ENCODE measurements at places on chromosomes 11 and 22.

- no peak for DNase-seq
Measured at GRCh38 chr11:117862019-117862725, 14.3 kb downstream of the FXYD6 start.

- DNase-seq, result no peak
Measured at GRCh38 chr22:44548981-44549380, 50.9 kb upstream of the RTL6 start.

DNA sequence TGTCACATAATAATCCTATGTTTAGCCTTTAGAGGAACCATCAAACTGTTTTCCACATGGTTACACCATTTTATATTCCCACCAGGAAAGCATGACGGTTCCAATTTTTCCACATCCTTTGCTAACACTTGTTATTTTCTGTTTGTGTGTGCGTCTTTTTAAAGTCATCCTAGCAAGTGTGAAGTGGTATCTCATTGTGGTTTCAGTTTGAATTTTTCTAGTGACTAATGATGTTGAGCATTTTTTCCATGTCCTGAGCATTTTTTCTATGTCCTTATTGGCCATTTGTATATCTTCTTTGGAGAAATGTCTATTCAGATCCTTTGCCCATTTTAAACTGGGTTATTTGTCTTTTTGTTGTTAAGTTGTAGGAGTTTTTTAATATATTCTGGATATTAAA, 53.7 kb upstream of the DEPDC7 start:
- DNase-seq, result peak; percentile 18

- DNase-seq, result no peak
Measured at GRCh38 chr11:82191695-82192094, 542.0 kb downstream of the FAM181B start.

DNA sequence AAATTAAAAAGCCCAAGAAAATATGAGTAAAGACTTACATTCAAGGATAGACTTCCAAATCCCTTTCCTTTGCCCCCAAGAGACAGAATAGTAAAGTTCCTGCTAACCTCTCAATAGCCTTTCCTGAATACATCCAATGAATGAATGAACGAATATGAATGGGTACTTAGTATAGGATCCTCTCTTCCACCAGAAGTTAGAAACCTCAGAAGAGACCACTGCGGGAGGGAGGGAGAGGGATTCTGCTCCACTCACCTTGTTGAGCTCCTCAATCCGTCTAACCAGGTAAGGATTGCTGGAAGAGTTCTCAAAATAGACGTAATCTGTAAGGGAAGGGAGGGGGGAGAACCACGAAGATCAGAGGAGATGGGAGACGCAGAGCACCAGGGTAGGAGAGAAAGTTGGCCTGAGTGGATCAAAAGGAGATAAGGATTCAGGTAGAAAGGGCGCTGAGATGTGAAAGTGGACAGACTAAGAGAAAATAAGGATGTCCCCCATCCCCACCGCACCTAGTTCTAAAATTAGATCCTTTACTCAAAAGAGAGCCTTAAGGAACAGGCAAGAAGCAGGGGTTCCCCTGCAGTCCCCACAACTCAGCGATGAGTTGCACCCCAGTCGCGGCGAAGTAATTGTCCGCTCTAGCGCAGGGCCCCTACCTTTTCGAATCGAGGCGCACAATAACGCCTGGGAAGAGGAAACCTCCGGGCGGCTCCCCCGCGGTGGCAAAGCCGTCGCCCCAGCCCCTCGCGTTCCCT, 1.1 kb downstream of the MTA2 start:
- DNase-seq, result no peak

DNA sequence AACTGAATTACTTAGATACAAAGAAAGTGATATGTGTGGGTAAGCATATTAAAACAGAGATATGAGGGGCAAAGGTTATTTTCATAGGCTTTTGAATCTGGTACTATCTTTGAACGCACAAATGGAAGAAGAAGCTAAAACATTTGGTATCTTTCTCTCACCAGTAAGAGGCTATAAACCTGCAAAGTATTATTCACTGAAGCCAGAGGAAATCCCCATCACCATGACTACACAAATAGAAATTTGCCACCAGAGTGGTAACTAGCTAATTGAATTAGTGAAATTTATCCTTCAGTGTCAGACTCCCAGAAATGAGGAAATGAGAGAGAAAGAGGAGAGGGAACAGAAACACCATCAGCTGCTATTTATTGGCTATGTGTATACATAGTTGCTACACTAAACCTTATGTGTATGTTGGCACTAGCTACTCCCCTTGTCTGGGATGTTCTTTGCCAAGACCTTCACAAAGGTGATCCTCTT, 503.4 kb downstream of the DLG2 start:
- DNase-seq, result no peak

DNA sequence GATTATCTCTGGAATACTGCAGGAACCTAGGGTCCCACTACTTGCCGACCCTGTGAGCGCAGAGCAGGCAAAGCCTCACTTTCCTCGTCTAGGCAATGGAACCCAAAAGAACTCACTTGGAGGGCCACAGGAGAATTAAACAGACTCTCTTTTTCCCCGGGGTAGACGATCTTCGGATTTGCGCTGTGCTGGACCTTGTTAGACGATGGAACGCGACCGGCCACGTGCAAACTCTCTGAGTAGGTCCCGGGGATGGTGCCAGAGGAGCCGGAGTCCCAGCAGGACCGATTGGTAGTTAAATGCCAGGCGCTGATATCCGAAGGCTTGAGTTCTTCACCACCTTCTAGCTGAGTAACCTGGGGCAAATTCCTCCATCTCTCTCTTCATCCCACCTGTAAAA, 1.0 kb upstream of the SLC1A2 start:
- no peak for DNase-seq

GRCh38 chr22:42602470-42602869, 12.2 kb downstream of the POLDIP3 start:
- no peak for DNase-seq

- no peak for DNase-seq
Measured at GRCh38 chr11:126169291-126169690, 42.2 kb downstream of the RPUSD4 start.

DNA sequence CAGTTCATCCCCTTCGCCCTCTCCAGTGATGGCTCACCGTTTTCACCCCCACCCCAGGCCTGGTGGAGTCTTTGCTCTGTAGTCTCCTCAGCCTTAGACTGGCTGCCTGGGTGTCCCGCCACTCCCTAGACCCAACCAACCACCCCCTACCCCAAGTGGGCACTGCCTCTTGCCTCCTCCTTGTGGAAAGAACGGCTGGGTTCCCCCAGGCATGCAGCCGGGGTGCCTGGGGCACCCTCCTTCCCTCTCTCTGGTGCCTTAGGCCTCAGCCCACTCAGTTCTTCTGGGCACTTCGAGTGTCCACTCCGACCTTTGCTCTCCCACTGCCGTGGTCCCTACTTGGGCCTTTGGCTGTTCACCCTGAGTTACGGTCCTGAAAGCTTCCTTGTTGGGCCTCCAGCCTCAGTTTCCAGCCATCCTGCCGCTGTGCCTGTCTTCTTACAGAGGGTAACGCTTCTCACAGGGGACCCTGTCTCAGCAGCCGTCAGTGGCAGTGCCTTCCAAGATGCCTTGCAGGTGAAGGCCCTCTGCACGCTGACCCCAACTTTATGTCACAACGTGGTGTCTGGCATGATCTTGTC, 3.1 kb downstream of the GRIK4 start:
- DNase-seq, result no peak

DNA sequence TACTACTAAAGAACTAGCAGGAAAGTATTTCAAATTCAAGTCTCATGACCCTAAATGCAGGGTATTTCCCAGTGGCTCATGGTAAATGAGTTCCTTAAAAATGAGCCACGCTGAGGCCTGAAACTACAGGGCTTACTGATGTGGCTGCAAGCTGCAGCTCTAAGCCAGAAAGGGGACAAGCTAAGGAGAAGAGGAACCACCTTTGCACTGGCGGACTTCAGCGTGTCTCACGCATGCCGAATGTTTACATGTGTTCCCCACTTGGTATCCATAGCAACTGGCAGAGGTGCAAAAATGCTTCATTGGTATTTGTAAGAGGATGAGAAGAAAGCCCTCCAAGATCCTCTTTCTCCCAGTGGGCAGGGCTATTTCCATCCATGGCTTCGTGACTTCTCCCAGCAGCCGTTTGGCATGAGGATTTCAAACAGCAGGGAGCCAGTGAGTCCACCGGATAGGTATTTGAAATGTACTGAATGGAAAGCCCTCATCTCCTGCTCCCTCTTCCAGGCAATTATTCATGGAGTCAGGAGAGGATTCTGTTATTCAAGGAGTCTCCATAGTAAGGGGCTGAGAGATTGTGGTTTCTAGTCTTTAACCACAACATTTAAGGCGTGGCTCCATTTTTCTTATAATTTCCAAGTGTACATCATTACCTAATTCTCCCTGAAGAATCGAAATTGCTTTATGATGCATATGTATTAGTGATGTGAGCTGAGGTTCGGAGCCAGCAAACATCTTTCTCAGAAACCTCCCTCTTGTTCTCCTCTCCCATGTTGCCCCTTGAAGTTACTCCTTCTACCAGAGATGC, 55.3 kb upstream of the CD44 start:
- peak; percentile 88 for DNase-seq

Data from fibroblast of pulmonary artery (primary cell).